ENCODE measurements at places on chromosomes 5 and 9. TPM values are rescaled to one million over a fixed set of nuclear protein-coding genes. Genes with fewer than 3 reads are reported as not detected.
A peak's percentile ranks its signal among the peaks of the same experiment; 100 is the strongest.

DNA sequence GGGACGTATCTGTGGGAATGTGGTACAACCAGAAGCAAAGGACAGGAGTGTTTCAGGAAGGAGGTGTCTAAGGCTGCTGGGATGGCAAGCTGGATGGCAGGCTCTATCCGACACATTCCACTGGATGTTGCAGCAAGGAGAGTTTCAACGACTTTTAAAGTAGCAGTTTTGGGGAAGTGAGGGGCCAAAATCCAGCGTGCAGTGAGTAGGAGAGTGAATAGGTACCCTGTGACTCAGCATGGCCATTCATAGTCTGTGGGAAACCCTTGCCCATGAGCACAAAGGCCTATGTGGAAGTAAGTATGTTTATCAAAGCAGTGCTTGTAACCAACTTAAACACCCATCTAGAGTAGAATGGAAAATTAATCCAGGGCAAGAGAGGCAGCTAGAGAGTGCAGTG, 664.7 kb downstream of the ACTL7B start:
- no peak for DNase-seq

DNA sequence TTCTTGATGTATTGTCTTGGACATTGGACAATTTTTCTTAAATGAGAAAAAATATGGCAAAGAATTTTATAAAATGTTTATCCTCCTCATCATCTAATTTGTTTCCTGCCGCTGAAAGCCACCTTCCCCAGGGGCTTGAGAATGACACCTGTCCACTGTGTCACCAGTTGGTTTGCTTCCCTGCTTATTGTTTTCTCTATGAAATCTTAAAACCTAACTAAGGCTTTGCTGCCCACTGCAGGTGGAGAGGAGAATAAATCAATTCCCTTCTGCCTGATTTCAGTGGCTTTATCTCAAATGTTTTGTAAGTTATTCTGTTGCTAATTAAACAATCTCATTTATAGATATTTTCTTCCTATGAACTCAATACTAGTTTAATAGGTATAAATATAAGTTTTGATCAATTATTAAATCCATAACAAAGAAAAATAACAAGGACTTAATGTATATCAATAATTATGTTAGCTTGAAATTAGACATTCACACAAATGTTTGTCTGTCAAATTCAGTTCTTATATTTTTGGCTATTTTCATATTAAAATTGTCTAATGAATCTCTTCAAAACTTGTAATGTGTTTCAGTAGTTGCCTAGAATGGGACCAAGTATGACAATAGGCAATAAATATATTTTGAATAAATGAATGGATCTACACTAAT, 822.5 kb downstream of the PTPRD start:
- DNase-seq: peak; percentile 7

ZNF618 gene
- 5.6 TPM for total RNA-seq

GRCh38 chr5:36481454-36482120, 124.8 kb upstream of the SLC1A3 start:
- no peak for DNase-seq

- DNase-seq: no peak
Observed at GRCh38 chr9:77876590-77876989, 155.0 kb downstream of the GNAQ start.

GRCh38 chr5:173633304-173633703, 16.9 kb upstream of the BOD1 start:
- DNase-seq: no peak

DNA sequence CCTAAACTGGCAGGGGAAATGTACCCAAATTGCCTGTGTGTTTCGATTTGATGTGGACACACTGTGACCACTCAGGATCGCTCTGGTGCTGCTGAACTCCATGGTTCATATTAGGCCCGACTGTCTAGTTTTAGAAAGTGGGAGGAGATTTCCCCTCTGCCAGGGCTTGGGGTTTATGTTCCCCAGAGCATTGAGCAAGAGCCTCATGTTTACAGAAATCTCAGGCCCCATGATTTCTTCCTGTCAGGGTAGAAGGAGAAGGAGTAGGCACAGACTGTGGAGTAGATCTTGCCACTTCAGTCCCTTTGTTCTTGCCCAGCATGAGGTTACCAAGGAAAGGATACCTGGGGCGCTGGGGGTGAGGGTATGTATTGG, 40.8 kb upstream of the GLRX start:
- no peak for DNase-seq

GRCh38 chr9:35267710-35268109, 105.9 kb downstream of the UNC13B start:
- no peak for DNase-seq

DNA sequence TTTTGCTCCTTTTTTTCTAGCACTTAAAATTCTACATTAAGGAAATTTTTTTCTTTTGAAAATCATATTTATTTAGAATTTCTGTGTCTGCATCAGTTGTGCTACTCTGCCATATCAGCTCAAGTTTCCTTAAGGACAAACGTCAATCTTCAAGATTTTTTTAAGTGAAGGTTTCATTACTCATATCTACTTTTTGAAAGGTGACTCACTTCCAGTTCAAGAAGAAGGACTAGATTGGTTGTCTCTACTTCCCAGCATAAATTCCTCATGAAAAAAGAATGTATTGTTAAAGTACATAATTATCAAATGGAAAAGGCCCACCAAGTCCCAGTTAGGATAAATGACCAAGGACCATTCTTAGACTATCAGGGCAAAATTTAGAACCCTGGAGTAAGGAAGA, 626.5 kb downstream of the DMRTA1 start:
- DNase-seq: no peak

NR6A1 gene
- 0.64 TPM for total RNA-seq

DNA sequence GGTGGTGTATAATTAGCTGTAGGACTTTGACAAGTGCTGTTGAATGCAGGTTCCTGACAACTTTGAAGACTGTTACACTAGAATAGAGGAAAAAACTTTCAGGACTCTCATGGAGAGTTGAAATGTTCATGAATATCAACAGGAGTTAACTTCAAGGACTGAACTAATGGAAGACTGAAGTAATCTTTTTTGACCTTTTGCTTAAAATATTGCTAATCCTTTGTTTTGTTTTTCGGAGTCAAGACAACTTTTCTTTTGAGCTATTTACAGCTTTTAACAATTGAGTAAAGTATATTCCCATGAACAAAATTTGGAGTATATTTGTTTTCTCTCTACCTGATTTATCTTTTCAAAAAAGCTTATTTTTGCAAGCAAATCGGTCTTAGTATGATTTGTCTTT, 34.1 kb upstream of the MTMR12 start:
- peak; percentile 17 for DNase-seq

DNA sequence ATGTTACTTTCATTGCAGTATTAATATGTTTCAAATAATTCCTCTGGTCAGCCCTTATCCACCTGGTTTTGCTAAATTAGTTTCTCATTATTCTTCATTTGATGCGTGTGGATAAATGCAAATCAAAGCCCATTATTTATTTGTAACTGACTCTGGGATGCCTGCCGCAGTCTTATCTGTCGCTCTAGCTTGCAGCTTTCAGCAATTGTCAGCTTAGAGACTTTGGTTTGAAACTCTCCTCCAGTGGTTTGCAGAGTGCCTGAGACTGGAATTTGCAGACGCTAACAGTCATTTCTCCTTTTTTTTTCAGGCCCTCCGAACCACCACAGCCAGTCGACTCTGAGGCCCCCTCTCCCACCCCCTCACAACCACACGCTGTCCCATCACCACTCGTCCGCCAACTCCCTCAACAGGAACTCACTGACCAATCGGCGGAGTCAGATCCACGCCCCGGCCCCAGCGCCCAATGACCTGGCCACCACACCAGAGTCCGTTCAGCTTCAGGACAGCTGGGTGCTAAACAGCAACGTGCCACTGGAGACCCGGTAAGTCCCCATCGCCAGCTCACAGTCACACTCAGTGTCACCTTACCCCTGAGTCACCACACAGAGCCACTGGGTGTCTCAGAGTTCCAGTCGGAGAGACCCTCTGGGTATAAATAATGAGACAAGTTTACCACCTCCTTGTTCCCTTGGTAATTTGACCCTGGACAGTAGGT, 339.0 kb upstream of the WWC1 start:
- DNase-seq: peak; percentile 65

RELL2 gene
- total RNA-seq: 2.7 TPM

PRDM9 gene
- total RNA-seq: not detected

DNA sequence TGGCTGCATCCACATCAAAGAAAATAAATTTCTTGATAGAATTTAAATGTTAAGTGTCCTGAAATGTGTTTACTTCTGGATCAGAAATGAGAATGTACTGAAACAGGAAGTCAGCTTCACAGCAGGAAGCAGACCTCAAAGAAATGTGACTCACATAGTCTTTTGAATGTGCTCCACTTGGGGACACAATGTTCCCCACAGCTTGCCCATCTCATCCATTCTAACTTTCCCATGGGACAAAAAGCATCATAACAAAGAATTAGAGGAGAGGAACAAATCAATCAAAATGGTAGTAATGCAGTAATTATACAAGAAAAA, 85.7 kb downstream of the GRAMD2B start:
- DNase-seq: no peak

GRCh38 chr5:133827011-133827410, 141.4 kb downstream of the C5orf15 start:
- peak; percentile 80 for DNase-seq

RPS23 gene
- 4,147 TPM for total RNA-seq

ARHGAP26 gene
- total RNA-seq: 32.4 TPM

RPL12 gene
- 1,589 TPM for total RNA-seq

DNA sequence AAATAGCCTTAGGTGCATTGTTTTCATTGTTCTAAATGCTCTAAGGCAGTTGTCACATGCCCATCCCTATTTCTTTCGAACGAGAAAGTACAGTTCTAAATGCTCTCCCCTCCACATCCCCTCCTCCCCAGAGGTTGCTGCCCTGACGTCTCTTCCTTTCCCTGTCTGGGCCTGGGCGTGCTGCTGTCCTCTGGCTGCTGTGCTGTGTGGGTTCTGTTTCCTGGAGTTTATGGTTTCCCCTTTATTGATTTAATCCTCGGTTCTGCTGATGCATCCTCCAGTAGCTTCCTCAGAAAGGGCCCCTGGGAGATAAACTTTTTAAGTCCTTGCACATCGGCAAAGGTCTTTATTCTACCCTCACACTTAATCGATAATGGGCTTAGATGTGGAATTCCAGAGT, 48.8 kb downstream of the MVB12B start:
- DNase-seq: no peak

KLF4 gene
- 8.0 TPM for total RNA-seq

CTXN3 gene
- not detected for total RNA-seq

DNA sequence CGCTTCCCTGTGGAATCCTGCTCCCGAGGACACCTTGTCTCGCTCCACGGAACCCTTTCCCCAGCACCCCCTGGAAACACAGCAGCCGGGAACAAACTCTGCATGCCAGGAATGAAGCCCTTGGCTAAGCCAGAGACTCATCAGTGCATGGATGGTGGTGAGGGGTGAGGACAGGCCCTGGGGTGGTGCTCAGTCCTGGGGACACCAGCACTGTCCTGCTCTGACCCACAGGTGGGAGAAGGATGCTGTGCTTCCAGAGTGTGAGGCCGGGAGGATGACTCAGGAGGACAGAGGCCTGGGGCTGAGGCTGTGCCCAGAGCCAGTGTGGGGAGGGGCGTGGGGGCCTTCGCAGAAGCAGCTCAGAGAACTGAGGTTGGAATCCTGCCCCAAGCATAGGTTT, 11.2 kb upstream of the EGR1 start:
- no peak for DNase-seq

DNA sequence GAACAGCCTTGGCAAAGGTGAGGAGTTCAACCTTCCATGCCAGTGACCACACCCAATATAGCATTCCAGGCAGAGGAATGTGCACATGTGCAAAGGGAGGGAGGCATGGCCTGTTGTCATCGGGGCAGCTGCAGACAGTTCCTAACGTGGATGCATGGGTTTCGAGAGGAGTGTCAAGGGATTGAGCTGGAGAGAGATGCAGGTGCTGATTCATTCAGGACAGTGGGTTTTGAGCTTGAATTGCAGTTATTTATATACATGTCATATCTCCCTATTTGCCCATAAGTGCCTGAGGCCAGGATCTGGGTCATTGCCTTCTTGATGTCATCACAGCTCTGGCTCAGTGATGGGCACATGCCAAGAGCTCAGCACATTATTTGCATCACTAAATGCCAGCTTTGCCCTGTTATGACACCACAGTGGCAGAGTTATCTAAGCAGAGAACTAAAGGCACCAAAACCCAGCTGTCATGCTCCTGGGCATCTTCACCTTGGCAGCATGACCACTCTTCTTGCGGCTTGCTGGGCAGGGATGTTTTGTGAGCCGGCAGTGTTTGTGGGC, 278.0 kb downstream of the NTRK2 start:
- peak; percentile 77 for DNase-seq

DNA sequence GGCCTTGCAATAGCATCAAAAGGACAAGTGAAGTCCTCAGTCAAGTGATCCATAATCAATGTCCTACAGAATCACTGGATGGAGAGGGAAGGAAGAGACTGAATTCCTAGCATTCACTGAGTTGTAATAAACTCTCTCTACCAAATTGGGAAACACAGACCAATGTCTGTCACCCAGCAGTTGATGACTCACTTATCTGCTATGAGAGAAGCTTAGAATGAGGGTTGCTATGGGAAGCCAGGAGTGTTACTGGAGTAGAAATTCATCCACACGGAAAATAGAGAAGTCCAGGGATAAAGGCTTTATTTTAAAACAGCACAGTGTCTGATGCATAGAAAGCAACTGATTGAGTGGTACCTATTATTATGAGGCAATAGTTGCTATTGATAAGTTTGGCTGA, 407.4 kb downstream of the BRINP1 start:
- peak; percentile 82 for DNase-seq

GRCh38 chr9:123419721-123420591, 64.0 kb downstream of the CRB2 start:
- no peak for DNase-seq

DNA sequence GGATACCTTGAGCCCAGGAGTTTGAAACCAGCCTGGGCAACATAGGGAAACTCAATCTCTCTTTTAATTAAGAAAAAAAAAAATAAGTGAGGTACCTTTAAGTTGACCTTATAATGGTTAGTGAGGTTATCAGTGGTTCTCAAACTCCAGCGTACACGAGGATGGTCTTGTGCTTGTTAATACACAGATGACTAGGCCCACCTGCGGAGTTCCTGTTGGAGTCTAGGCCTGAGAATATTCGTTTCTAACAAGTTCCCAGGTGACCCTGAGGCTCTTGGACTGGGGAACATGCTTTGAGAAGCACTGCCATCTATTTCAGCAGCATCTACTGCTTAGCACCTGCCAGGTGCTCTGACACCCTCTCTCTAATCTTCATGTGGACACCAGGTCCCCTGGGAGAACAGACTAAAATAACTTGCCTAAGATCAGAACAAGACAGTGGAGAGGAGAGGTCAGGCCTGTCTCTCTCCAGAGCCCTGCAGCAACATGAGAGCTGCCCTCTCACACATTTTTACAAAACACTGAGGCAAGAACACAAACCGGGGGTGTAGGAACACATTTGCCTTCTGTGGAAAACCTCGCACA, 24.6 kb downstream of the TLE1 start:
- DNase-seq: no peak

DNA sequence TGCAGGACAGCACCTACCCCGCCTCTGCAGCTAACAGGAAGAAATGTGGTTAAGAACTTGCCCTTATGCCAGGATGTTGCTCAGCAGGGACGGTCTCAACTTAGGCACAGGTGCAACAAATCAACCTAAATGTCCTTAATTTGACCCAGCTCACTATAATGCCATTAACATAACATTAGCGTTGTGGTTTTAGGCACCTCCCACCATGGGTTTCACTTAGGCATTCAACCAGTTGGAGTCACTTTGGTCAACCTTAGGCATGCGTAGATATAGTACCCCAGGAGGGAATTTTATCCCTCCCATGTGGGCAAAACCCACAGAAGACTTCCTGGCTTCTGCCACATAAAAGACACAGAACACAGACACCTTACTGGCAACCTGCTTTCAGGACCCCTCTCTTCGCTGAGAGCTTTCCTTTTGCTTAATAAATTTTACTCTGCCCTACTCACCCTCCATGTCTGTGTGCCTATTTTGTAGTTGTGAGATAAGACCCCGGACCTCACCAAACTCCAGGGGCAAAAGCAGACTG, 8.7 kb upstream of the ERAP1 start:
- DNase-seq: no peak
